Kidney capillary endothelial cell (primary cell): ENCODE measurements at places on chromosomes 4 and X.
A peak's percentile ranks its signal among the peaks of the same experiment; 100 is the strongest.

DNA sequence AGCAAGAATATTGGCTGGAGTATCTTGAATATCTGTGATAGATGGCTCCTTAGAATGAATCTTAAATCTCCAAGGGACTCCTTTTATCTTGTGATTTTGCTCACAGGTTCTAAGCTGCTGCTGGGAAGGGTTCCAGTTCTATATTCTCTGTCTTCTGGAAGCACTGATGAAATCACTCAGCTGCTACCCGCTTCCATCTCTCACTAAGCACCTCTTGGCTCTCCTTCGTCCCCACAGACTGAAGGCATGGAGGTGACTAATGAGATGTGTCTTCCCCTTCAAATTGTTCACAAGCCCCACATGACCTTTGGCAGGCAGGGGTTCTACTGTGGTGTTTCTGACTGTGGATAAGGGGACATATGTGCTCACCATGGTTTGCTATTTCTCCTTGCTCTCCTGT is 75.9 kb downstream of the C4orf51 start:
- no peak for DNase-seq

GRCh38 chrX:74249963-74250362 is 54.0 kb upstream of the ZCCHC13 start:
- DNase-seq, result no peak

- DNase-seq, result no peak
Observed at GRCh38 chr4:15458616-15459015, 11.1 kb upstream of the CC2D2A start.

DNA sequence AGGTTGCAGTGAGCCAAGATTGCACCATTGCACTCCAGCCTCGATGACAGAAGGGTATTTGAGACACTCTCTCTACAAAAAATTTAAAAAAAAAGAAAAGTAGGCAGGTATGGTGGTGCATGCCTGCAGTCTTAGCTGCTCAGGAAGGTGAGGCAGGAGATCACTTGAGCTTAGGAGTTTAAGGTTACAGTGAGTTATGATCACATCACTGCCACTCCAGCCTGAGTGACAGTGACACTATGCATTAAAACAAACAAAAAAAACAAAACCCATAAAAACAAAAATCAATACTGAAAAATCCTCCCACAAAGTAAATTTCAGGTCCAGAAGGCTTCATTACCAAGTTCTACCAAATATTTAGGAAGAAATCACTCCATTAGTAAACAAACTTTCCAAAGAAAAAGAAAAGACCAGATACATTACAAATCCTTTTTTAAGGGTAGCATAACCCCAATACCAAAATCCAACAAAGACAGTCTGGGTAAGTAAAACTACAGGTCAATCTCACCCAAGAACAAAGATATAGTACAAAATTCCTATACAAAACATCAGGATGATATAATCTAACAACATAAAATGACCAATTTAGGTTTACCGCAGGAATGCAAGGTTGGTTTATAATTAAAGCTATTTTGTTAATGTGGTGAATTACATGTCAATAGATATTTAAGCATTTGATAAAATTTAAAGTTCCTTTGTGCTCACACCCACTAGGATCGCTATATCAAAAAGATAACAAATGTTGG is 11.7 kb downstream of the NELFA start:
- DNase-seq, result no peak

GRCh38 chr4:119139822-119140252 is 4.2 kb downstream of the MYOZ2 start:
- DNase-seq, result no peak

GRCh38 chrX:30008031-30008430 is 207.3 kb upstream of the MAGEB2 start:
- no peak for DNase-seq

GRCh38 chr4:114399105-114399504 is 199.5 kb upstream of the UGT8 start:
- no peak for DNase-seq

- no peak for DNase-seq
Observed at GRCh38 chrX:53323196-53323595, 41.8 kb upstream of the IQSEC2 start.

- no peak for DNase-seq
Observed at GRCh38 chrX:63418211-63418610, 67.1 kb upstream of the SPIN4 start.

GRCh38 chr4:15612136-15612535 is 43.0 kb downstream of the FBXL5 start:
- no peak for DNase-seq

DNA sequence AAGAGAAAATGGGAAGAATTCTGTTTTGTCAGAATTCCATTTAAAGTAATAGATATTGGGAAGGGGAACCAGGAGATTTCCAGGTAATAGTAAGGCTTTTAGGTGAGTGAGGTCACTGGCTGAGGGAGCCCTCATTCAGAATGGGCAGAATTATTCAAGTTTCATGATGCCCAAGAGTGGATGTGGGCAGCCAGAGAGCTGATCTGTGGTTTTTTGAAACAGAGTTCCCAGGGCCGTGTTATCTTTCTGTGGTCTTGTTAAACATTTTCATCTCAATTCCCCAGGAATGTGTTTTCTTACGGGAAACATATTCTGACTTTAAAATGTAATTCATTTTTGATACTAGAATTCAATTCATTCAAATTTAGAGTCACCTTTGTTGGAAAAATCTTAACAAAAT is 182.0 kb upstream of the AADAT start:
- DNase-seq, result no peak

GRCh38 chr4:89590128-89590527 is 246.8 kb downstream of the SNCA start:
- no peak for DNase-seq

- DNase-seq, result no peak
Observed at GRCh38 chr4:99103166-99103565, 14.6 kb upstream of the ADH5 start.

DNA sequence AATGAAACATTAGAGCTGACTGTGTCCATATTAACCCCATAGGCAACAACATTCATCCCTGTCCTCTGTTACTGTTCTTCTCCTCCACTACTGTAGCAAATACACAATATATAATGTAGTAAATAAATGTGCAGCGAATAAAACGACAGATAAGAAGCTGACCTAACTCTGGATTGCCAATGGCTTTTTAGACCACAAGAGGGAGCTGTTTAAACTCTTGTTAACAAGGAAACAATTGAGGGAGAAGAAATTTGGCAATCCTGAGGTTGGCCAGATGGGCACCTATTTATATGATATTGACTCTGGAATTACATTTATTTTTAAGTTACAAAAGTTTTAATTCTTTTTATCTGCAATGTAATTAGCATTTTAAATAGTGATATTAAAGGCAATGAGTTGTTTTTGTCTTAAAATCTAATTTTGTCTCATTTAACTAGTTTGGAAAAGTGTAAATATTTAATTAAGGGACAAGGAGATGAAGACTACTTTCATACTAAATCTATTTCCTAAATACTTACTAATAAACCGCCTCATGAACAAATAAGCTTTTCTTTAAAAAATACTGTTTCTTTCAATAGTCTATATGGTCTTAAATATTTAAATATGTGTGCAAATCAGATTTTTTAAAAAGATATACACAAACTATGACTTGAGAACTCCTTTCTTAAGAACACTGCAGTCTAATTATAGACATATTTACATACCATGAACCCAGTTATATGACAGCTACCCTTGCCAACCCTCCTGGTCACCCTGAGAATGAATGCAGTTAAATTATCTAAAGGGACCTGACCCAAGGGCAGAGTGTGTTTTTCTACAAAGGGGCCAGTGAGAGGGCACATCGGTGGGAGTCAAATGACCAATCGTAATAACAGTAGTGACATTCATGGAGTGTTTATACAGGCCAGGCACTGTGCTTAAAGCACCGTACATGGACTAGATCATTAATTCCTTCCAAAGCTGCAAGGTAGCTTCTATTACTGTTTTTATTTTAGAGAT is 52.9 kb upstream of the HPF1 start:
- peak; percentile 69 for DNase-seq
